ENCODE measurements at places on chromosomes 1 and 21.

DNA sequence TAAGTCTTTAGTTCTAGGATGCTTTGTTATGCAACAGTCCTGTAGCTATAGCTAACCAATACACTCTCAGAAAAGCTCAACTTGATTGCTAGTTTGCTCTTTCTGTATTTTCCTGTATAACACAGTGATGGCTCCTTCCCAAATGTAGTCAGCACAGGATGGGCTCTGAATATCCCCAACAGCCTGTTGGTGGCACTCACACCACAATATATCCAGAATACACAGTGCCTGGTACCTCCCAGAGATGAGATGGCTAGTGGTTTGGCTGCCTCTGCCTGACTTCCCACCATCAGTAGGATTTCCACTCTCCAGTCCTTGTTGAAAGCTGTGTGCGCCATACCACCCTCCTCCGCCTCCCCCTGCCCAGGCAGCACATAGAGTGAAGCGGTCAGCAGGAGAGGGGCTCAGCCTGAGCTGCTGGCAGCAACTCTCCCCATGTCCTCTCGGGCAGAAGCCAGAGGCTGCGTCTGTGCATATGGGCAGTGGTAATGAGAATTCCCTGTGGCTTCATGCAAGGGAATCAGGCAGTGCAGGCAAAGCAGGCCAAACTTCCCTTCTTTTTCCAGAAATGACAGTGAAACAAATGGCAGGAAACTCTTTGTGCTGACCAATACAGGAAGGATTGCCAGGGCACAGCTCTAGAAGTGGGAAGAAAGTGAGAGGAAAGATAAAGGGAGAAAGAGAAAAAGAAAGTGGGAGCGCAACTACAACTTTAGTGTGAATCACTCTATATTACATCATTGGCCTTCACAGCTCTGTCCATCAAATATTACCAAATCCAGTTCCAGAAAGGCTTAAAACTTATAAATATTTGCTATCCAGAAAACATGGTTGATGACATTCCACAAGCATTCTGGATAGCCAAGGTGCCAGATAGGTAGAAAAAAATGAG, 49.7 kb downstream of the LMX1A start:
- no peak for DNase-seq

DNA sequence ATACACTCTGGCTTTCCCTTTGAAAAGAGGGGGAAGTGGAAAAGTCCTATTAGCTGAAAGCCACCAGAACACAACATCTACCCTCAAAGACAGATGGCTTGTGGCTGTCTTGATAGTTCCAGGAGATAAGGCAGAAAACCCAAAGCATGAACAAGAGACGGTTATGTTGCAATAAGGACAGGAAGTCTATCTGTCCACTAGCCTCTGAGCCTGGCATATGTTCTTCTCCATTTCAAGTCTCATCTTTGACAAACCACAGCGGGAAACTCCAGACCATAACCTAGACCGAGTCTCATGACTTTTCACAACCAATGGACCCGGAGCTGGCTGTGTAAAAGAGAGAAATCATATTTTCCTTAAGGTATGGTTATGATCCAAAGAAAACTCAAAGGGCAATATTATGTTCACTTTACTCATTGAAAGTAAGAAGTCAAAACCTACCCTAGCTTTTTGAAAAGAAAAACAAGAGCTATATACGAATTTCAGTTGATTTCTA, 33.8 kb downstream of the DUSP10 start:
- no peak for DNase-seq

- no peak for DNase-seq
Measured at GRCh38 chr1:178361847-178362246, 134.9 kb downstream of the CLEC20A start.

DNA sequence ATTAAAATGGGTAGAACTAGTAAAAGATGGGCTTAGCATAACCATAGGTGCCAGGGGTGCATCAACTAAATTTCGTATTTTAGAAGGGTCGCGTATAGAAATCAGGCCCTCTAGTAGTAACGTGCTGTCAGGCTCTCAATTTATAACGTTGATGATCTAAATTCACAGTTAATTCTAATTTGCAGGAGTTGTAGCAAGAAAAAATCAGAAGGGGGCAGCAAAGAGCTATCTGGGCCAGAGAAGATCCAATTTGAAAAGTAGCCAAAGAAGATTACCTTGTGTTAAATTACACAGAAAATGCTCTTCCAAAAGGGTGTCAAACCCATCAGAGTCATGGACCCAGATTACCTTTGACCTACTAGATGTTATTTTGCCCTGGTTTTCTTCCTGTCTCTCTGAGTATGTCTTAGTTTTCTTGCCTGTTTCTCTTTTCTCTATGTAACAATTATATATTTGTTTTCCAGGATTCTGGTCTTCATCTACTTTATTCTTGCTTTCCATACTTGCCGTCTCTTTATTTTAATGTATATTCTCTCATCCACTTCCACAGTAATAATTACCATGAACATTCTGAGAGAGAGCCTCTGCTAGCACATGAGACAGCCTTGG, 1030.9 kb downstream of the AMY1C start:
- no peak for DNase-seq

GRCh38 chr1:151060007-151060656, at the start of gene MLLT11:
TSS of gene MLLT11 (plus strand) at chr1:151060397. CDS start at chr1:151067225, 6,828 bp downstream.
- DNase-seq = peak; percentile 13

GRCh38 chr1:15975358-15975804, 520 bp downstream of the ZBTB17 start:
- peak; percentile 64 for DNase-seq

DNA sequence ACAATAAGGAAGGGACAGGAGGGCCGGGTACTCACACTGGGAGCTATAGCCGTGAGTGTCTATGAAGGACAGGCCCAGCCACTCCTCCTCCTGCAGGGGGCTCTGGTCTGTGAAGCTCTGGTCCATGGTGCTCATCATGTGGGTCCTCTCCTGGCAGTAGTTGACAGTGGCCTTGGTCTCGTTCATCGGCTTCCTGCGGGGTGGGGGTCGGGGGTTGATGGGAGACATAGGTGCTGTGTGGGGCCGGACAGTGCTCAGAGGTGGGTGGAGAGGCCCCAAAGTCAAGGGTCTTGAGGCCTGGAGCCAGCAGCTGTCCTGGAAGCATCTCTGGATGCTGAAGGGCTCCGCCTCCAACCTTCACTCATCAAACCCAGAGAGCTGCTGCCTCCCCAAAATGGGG, 260.4 kb downstream of the PTPRU start:
- DNase-seq = no peak

DNA sequence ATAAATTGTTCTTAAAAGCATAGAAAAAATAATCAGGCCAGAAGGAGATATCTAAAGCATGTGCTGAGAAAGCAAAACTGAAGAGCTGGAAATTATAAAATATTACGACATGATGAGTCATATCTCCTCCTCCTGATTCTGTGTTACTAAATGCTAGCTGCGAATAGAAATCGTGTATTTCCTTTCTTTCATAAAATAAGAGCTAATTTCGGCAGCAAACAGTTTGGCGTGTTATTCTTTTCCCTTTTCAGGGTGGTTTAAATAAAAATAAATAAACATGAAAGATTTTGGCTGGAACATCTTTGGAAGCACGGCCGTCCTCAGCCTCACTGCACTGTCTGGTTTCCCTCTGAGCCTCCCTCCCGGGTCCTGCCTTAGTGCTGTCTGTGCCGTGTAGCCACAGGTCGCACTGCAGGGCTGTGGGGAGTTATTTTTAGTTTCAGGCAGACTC, 56.0 kb downstream of the ADARB1 start:
- DNase-seq = no peak

GRCh38 chr21:26351661-26352060, 181.1 kb upstream of the APP start:
- DNase-seq = no peak
